ENCODE measurements at places on chromosomes 12 and 14.

DNA sequence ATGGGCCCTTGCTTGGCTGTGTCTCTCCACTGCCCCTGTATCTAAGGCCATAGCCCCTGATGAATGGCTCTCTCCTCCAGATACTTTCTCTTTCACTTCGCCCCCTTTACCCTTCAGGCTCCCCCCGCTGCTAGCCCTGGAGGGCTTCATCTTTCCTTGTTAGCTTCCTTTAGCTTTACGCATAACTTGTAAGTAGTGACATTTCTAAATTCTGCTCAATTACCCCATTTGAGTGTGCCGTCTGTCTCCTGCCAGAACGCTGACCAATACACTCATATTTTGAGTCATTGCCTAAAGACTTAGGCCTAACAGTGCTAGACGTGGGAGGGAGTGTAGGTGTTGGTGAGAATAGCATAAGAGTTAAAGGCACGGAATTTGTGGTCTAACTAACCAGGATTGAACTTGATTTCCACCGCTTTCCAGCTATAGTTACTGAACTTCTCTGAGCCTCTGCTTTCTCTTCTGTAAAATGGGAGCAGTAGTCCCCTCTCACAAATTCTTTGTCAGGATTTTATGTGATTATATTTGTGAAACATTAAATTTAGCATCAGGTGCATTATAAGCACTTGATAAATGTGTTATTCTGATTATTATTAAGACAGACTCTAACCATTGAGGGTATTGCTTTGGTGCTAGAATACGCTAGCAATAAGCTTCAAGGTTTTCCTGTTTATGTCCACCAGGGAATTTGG lies 129.3 kb downstream of the ZFP36L1 start:
- peak; percentile 39 for DNase-seq

- DNase-seq, result no peak
Observed at GRCh38 chr12:81128930-81129554, 51.2 kb downstream of the ACSS3 start.

DNA sequence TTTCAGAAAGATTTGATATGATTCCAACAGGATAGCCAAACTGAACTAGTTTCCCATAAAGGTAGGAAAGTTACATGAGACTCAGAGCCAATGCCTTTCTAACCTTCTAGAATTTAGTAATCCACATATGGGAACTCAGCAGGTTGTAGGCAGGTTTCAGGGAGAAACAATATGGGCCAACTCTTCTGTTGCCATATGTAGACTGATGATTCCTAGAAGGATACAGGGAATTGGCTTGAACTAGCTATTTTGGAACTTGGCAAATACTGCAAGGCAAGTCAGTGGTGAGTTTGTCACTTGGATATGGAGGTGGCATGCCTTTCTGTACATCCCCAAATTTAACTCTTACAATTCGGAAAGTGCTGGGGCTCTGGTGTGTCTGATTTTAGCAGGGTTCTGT lies 15.5 kb downstream of the SUDS3 start:
- no peak for DNase-seq

DNA sequence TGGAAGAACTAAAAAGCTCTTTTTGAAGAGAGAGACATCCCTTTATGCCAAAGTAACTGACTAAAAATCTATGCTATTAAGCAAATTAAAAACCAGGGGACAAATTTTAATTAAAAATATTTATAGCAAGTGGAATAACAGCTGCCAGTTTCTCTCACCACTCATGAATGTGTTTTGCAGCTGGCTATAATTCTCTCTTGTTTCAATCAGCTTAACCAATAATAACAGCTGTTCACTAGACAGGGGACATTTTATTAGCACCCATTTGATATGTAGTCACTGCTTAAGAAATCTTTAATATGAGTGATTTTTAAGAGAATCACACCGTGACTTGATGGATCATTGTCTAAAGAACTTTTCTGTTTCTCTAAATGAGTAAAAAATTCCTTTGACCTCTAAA lies 34.2 kb upstream of the KRR1 start:
- DNase-seq, result no peak

- DNase-seq, result no peak
Observed at GRCh38 chr12:57128519-57129247, 400 bp downstream of the LRP1 start.

GRCh38 chr12:92566448-92567019 lies 136.3 kb upstream of the PLEKHG7 start:
- DNase-seq, result no peak

Data from CD4-positive, alpha-beta T cell treated with Interleukin-10 for 1 hour (primary cell).